ENCODE measurements at places on chromosomes 12 and 14. TPM values are rescaled to one million over a fixed set of nuclear protein-coding genes. Genes with fewer than 3 reads are reported as not detected.

The TSHR gene
- total RNA-seq: 0.47 TPM

The CMKLR1 gene
- not detected for total RNA-seq

The AKAP3 gene
- total RNA-seq: 0.65 TPM

The VASH1 gene
- total RNA-seq: 7.1 TPM

The AQP5 gene
- not detected for total RNA-seq

The PCNX4 gene
- 41.6 TPM for total RNA-seq

The TEX52 gene
- total RNA-seq: 0.17 TPM

The LBHD2 gene
- not detected for total RNA-seq

The SPSB2 gene
- 4.7 TPM for total RNA-seq

The KCNC2 gene
- total RNA-seq: not detected

The AICDA gene
- total RNA-seq: not detected

The TPH2 gene
- total RNA-seq: not detected

The PSME1 gene
- total RNA-seq: 295 TPM

The RGS6 gene
- total RNA-seq: 2.0 TPM

The HOXC4 gene
- not detected for total RNA-seq

The IFNG-AS1 gene
- total RNA-seq: 0.41 TPM

The TMEM253 gene
- total RNA-seq: not detected

Data from activated T-helper 1 cell treated with anti-CD3 and anti-CD28 coated beads, Interleukin-12 subunit alpha, Interleukin-12 subunit beta, Interleukin-2, Interleukin-4 antibody, amounts not matched to agents 30 ng/mL and 10 ng/mL and 1 ng/mL, durations not matched to agents 14 hours and 24 hours and 36 hours (primary cell).